ENCODE measurements at places on chromosomes 3 and 15.

GRCh38 chr3:49872801-49873281, 3.1 kb upstream of the CAMKV start:
- no peak for DNase-seq

DNA sequence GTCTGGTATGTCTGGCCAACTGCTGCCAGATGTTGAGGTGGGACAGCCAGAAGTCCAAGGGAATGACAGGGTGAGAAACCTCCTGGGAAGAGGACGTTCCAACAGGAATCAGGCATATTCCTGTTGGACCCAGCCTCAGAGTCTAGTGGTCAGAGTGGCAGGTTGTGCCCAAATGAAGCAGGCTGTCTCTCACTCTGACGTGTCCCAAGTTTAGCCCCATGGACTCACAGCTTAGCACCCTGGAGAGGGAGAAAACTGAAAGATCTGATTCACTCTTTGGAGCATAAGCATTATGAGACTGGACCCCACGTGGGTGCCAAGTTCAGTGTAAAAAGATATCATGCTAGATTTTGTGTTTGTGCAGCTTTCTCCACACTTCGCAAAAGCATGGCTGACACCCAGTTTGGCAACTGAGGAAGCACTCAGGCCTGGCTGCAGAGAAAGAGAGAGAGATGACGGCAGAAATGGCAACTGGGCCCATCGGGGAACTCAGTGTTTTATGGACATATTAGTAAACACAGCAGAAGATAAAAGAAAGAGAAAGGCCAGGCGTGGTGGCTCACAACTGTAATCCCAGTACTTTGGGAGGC, 88.2 kb upstream of the LMCD1 start:
- no peak for DNase-seq

DNA sequence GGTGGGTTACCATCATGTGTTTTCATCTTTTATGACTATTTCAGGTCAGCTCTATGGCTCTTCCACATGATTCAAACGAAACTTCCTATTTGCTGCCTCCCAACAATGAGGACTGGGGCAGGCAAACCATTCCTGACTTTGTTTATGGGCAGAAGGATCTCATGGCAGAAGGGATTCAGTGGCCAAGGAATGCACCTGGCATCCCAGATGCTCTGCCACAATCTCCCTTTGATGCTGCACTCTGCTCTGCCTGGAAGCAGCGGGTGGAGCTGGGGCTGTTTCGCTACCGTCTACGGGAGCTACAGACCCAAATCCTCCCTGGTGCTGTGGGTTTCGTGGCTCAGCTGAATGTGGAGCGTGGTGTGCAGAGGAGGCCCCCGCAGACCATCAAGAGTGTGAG, 6.8 kb downstream of the GDPGP1 start:
- no peak for DNase-seq

GRCh38 chr15:95076678-95076990, 845.3 kb downstream of the MCTP2 start:
- DNase-seq = no peak

GRCh38 chr3:159953325-159954085, 35.1 kb upstream of the IL12A start:
- no peak for DNase-seq

GRCh38 chr3:119765239-119765638, 16.7 kb upstream of the NR1I2 start:
- no peak for DNase-seq

GRCh38 chr15:78072080-78072892, 5.2 kb downstream of the TBC1D2B start:
- DNase-seq = no peak

DNA sequence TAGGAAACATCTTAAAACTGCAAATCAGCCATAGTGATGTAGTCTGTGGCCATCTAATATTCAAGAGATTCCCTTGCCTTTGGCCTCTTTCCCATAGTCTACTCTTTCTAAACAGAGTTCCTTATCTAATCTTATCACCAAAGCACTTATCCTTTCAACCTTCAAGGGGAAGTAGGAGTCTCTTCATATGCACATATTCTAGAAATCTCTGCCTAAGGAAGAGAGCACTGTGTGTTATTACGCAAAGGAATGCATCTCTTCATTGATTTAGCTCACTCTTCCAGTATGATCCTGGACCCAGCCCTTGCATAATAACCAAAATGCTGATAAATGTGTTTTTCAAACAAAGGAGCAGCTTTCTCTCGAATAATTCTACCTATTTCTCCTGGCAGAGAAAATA, 253.7 kb upstream of the TPRG1 start:
- no peak for DNase-seq

- DNase-seq = no peak
Measured at GRCh38 chr3:128487813-128488635, 5.0 kb downstream of the GATA2 start.

DNA sequence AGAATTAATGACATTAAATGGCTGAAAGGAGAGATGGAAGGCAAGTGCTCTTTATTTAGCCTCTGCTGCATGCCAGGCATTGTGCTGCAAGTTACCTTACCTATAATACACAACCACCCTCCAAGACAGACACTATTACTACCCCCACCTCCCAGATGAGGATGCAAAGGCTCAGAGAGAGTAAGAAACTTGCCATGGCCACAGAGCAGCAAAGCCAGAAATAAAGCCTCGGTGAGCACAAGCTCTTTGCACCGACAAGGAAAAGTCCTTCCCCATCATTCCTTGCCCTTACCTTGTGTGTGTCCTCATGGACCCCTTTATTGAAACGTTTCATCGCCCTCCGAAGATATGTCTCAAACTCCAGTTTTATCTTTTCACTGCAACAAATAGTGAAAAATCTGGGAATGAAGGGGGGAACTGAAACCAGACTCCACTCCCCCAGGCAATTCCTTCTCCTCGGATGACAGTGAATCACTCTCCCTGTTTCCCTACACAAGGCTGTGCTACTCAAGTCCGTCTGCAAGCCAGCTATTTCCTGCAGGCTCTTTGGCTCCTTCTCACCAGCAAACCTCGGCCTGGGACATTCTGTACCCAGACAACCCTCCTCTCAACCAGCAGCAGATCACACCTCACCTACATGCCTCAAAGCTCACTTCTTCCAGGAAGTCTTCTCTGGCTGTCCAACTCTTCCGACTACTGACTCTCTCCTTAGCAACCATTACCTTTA, 11.4 kb downstream of the XPC start:
- DNase-seq = no peak

- DNase-seq = no peak
Measured at GRCh38 chr3:65128346-65128745, 440.5 kb upstream of the ADAMTS9 start.

DNA sequence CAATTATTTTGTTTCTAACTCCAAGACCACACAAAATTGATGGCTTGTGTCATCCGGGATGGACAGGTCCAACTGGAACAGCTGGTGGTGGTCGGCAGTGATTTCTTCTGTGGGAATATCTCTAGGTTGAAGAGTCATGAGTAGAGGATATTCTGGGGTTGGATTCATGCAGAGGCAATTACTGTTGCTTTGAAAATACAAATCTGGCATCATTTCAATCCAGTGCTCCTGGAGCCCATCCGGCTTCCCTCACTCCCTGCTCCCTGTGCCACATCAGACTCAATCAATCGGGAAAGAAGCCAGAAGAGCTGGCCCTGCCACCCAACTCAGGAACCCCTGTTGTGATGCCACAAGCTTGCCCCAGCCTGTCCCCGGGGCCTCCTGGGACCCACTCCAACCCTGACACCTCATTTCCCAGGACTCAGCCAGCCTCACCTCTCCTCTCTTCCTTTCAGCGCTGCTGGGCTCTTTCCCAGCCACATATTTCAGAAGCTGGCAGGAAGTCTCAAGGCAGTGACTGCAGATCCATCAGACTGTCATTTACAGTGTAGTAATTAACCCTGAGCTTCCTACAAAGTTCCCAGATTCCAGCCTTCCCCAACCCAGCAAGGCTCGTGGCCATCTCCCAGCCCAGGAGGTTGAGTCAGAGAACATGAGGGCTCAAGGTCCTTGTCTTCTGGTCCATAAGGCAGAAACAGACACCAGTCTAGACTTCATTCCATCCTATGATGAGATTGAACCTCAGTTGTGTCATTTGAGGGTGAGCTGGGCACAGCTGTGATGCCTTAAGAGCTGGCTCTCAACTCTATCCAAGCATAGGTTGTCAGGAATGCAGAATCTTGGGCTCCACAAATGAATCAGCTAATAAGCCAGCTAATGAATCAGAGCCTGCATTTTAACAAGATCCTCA, 114.0 kb downstream of the FAM174B start:
- no peak for DNase-seq

DNA sequence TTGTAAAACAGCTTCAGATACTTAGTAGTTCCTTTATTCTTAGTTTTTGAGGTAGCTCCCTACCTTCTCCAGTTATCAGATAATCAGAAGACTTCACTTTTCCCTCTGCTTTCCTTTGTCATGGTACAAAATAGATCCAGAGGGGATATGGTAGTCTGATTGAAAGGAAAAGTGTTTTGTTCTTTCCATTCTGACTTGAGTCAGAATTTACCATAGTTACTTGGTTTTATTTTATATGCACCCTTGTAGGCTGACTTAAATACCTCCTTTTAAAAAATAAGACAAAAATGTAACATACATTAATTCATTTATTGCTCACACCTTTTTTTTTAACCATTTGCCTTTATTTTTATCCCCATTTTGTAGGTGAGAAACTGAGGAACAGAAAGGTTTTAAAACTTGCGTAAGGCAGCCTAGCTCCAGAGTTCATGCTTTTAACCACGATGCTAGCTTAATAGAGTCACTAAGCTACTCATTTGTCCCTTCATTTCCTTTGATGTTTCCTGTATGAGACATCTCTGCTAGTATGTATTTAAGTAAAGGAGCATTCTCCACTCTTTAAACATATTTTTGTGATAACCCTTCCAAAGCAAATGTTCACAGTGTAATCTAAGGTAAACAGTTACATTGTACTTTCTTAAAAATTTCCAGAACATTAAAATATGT, 187.5 kb downstream of the KLHL25 start:
- DNase-seq = no peak

DNA sequence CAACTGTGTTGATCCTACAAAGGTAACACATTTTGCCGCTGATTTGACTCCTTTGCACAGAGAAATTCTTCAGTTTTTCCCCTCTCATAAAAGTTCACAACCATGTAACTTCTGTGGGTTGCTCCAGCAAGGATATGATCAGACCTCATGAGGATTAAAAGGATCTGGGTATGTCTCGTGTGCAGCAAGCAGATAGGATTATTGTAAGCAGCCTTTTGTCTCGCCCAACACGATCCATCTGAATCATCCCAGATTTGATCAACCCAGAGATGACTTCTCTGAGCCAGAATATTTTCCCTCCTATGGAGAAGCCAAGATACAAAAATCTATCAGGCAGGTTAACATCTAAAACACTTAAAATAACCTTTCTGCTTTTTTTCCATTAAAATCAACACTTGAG, 12.8 kb upstream of the BNIP2 start:
- no peak for DNase-seq

DNA sequence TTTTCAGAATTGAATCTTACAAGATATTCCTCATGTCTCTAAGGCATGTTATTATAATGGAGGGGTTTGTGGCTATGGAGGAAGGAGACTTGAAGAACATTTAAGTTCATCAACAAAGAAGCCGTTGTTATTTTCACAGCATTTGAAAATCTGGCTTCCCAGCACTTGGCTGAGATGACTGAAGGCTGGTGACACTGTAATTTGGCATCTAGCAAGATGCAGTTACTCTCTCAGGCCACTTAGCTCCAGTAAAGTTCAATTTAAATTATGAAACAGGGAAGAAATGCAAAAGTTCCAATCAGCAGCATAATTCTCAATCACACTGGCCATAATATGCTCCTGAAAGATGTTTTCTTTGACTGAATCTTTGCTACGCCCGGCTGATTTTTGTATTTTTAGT, 139.4 kb upstream of the NUDT16 start:
- DNase-seq = no peak

DNA sequence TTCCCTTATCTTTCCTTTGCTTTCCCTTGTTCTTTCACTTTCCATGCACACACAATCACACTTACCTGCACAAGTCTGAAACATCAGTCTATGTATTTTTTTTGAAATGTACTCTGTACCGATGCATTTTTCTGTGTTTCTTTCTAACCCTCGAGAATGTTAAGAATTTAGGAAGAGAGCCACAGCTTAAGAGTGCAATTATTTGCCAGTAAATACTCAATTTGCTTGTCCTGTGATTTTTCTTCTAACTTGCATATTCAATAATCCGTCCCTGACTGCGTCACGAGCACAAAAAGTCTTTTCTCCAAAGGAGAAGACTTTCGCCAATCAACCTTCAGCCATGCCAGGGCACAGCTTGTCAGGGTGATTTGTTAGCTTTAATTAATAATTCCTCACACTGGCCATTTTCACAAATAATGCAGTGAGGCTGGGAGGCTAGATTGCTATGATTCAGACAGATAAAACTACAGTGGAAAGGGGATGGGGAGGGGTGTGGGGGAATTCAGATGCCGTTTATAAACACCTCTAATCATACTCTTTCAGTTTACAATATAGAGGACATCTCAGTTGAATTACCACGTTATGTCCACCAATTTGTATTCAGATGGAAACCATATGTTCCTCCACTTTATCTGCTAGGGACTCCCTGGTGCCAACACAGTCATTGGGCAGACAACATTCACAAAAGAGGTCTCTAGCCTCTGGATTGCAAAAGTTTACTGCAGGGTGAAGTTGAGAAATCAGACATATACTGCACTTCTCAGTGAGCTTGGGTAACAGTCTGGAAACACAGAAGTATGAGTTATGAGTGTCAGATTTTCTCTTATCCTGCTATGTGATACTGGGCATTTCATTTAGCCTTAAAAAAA, 388.0 kb downstream of the ZBTB20 start:
- no peak for DNase-seq

DNA sequence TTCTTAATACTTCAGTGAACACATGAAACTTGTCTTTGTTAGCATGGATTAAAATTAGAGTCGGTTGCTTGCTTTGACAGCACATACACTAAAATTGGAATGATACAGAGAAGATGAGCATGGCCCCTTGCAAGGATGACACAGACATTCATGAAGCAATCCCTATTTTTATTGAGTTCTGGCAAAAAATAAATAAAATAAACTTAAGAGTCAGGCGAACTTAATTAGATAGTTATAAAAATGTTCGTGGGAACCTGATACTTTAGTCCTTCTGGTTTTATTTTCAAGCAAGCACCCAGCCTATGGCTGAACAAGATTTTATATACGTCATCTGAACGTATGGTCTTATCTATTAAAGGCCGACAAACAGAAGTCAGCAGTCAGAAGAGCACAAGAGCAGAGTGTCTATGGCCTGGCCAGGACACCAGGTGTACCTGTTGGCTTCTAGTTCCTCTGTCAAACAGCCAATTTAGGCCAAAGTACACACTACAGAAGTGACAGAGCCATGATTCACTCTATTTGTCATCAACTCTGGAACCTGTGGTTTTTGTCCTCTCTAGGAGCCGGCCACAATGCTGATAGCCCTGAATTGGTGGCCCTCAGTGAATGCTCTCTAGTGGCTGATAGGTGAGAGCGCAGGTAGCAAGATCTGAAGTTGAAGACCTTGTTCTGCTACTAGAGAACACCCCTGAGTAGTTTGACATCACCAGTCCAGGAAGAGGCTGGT, 64.3 kb downstream of the LEO1 start:
- DNase-seq = no peak

GRCh38 chr3:123239756-123240155, 38.0 kb downstream of the SEC22A start:
- DNase-seq = no peak

GRCh38 chr3:69094467-69095205, 9.9 kb downstream of the ARL6IP5 start:
- DNase-seq = no peak
